ENCODE measurements at places on chromosomes 5 and 9.

DNA sequence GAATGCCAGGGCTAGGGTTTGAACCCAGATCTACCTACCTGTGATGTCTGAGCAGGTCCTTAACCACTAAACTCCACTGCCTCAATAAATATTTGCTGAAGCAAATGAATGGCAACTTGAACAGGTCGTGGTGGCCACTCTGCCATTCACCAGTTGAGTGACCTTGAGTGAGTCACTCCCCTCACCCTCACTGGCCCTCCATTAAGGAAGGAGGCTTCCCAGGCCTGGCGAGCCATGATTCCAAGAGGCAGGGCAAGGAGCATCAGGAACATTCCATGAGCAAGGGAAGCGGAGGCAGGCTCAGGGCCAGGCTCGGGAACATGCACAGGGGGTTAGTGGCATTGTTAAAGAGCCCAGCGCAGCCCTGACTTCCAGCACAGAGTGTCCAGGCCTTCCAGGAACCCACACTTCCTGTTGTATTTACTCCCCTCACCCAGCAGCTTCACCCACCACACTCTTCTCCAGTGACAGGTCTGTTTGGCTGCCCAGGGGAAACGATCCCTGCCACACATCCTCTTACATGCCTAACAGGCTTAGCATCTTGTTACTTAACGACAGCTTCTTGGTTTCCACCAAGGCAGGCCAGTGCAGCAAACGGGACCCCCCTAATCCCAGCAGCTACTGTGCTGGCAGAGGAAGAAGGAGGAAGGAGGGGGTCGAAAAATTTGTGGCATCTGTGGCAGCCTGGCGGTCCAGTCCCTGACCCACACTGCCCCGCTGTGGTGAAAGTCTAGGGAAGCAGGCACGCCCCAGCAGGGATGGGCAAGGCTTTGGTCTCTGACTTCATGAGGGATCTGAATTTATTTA, 43.7 kb upstream of the TTC1 start:
- no peak for DNase-seq

DNA sequence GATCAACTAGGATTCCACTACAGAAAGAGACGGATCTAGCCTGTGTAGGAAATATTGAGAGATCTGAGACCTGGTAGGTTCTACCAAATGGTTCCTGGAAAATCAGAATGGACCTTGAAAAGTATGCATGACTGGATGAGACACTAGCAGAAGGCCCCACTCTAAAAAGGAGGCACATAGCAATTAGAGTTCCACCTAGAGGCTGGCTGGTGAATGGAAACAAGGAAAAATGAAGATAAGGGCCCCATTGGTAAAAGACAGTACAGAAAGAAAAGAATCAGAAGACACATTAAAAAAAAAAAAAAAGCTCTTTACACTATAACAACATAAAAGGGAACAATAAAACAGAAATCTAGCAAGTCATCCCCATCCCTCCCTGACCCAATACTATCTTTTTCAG, 518.5 kb downstream of the NR2F1-AS1 start:
- DNase-seq, result no peak

DNA sequence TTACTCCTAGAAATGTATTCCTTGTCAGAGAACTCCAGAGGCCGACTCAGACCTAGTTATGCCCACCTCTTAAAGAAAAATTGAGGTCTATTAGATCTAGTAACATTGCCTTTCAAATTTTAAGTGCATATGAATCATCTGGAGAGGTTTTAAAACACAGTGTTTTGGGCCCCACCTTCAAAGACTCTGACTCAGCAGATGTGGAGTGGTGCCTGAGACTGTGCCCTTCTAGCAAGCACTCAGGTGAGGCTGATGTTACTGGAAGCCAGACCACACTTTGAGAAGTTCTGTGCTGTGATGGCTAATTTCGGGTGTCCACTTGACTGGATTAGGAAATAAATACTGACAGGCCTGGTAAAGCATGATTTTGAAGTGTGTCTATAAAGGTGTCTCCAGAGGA, 10.6 kb downstream of the FOXB2 start:
- DNase-seq, result no peak

DNA sequence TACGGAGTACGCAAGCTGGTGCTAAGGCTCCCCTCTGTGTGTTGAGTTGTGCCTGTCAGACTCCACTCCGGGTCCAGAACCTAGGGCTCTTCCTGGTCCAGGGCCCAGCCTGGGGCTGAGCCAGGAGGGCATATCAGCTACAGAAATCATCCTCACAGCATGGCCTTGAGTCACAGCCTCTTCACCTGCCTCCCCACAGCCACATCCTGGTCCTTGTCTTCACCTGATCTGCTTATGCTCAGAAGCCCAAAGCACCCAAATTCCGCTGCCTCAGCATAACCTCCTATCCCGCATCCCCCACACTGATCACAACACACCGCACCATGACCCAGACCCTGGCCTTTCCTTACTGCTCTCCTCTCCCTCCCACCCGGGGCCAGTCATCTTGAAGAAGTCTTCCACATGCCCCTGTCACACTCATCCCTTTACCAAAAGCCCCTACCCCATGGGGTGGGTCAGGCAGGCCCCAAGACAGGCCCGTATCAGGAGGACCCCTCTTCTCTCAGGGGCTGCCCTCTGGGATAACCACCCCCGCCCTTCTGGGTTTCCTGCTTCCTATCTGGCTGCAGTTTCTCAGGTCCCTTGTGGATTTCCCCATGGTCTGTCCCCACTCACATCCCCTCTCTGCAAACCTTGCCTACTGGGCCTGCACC, 1.3 kb upstream of the IL3 start:
- DNase-seq, result no peak

- no peak for DNase-seq
Observed at GRCh38 chr9:126722922-126723806, 81.7 kb upstream of the ZBTB43 start.
